Ecto neural progenitor cell (in vitro differentiated cells): ENCODE measurements at places on chromosomes 7 and 10.

- DNase-seq, result no peak
These were observed 484 bp downstream of the ZWINT start for GRCh38 chr10:56360583-56360966.

DNA sequence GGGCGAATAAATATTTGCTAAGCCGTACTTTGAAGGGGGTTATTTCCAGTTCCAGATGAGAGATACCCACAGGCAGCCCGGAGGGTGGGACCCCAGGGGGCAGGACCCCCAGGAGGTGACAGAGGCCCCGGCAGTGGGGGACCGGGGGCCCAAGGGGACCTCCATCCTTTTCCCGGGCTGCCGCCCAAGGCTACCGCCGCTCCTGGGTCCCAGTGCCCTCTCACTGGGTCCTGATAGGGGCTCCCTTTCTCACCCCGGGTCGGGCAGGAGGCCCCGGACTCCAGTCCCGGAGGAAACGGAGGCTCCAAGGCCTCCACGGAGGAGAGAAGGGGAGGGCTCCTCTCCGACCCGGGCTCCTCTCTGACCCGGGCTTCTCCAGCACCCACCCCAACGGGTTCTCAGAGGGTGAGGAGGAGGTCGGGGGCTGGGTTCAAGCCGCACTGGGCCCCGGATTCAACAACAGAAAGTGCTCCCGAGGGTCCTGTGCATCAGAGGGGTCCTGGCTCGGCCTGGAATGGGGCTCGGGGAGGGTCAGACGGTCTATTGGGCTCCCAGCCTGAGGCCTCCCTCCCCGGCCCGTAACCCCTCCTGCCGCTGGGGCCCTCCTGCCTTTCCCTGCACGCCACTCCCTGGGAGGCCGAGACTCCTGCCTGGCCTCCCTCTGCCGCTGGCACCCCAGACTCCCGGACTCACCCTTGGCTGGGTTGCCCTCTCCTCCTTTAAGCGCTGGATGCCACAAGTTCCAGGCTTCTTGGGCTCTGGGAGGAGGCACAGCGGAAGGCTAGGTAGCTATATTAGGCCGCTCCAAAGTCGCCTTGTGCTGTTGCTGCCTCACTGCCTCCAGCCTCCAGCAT, 62.5 kb downstream of the ZNF37A start:
- DNase-seq, result no peak

DNA sequence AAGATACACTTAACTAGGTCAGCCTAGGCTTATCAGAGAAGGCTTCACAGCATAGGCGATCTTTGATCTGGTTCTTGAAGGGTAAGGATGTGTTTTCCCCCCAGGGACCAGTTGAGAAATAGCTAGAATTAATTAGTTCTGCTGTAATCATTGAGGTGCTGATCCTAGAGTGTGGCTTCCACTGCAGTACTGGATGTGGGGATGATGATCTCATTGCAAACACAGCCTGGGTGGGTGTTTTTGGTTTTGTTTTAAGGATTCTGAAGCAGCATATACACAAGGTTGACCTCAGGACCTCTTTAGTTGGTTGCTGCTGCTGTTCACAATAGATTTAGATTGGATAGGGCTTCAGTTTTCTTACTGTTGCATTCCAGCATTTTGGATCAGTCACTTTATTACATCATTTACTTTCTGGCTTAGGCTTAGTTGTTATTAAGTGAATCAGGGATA, 159.7 kb downstream of the AUTS2 start:
- DNase-seq, result no peak

DNA sequence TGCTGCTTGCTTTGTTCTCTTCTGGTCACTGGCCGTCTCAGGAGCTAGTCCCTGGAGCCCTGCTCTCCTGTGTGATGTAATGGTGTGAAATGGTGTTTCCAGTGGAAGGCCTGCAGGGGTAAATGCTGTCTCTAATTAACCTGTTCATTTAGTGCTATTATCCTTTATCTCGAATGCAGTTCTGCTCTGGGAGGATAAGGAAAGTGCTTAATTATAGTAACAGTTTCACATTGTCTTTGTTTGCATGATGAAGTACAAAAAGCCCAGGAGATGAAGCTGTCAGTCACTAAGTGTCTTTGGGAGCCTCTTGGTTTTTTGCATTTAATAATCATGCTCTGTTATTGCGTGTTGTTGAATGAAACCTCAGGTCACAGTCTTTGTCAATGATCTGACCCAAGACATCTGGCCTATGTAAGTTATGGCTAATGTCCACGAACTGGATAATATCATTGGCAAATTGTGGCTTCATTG, 755.3 kb upstream of the GALNT17 start:
- DNase-seq, result no peak

GRCh38 chr10:11192304-11193000, 174.8 kb downstream of the CELF2 start:
- DNase-seq, result no peak

- no peak for DNase-seq
These were observed 62.2 kb downstream of the MPLKIP start for GRCh38 chr7:40072268-40072667.

DNA sequence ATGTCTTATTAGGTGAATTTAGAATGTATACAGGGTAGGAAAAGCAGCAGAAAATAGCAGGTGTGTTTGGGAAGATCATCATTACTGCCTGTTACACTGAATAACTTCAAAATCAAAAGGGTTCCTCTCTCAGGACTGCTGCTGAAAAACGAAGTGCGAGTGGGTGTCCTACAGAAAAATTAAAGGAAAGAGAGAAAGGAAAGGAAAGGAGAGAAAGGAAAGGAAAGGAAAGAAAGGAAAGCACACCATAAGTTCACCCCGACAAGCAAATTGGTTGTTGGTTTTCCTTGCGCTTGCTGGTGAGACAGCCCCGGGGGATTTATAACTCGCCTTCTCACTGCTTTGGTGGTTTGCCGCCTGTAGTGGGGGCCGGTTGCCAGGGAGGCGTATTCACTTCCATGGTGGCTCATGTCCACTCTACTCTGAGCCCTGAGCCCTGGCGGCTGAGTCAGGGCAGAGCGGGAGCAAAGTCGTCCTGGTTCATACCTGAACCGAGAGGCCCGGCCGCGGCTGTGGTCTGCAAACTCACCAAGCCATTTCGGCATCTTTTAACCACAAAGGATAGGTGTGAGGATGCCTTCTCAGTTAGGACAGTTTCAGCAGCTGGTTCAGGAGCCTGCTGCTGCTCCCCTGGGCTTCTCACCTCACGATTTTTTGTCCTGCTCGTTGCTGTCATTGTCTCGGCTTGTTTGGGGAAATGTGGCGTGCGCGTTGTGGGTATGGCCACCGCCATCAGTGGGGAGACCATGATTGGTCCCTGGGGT, 26.1 kb downstream of the INPP5A start:
- no peak for DNase-seq

DNA sequence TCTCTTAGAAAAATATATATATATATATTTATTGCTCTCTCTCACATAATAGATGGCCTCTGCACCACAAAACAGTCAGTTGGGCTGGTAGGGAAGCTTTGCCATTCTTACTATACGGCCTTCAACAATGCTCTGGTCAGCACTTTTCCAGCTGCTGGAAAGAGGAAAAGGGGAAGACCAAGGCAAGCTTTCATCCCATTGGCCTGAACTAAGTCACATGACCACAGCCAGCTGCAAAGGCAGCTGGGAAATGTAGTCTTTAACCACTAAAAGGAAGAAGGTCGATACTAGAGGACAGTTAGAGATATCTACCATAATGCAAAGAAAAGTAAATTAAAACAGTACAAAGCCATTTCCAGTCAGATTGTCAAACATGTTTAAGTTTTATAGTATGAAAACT, 58.4 kb upstream of the MACROH2A2 start:
- DNase-seq, result no peak

- no peak for DNase-seq
These were observed 66.1 kb upstream of the AQP1 start for GRCh38 chr7:30845426-30846135.

GRCh38 chr7:117098457-117098856, 145.2 kb downstream of the ST7 start:
- DNase-seq, result no peak

DNA sequence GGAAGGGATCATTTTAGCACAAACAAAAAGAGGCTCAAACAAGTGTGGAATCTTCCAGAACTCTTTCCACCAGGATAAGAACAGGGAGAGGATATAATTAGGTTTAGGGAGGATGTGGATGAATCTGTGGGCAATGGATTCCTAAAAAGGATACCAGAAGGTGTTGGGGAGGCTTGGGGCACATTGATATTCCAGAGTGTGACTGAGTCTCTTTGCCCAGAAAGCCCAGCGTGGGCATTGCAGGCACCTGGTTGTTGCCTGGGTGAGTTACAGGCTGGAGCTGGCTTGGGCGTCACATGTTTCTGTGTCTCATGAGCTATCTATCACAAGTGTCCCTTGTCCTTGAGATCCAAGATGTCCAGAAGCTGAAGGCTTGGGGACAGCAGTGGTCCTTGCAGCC, 3.3 kb downstream of the COL26A1 start:
- DNase-seq, result no peak

DNA sequence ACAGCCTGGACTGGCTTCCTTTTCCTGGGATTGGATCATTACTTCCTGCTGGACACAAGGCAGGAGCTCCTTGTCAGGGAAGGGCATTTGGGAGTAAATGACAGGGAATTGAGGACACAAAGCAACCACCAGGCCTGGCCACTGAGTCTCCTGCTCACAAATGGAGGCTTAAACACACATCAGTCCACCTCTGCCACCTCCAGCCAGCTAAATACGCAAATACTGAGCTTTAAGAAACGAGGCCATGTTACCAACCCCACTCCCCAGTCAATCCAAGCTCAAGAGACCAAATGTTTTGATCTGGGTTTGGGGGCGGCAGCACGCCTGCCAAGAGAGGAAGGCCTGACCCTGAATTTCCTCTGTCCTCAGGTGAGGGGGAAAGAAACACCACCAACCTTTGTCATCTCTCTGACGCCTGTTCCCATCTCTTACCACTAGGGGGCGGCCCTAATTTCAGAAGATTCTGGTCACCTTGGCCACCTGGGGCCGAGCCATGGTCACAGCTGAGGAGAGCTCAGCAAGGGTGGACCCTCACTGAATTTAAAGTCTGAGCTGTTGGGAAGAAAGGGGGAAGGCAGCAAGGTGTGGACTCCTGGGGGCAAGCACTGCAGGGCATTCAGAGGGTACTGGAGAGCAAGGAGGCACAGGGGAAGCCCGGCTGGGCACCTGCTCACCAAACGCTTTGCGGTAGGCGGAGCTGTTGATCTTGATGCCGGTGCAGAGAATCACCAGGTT, 16.5 kb downstream of the AIFM2 start:
- DNase-seq, result peak; percentile 72
